ENCODE measurements at places on chromosomes 2 and 18.

DNA sequence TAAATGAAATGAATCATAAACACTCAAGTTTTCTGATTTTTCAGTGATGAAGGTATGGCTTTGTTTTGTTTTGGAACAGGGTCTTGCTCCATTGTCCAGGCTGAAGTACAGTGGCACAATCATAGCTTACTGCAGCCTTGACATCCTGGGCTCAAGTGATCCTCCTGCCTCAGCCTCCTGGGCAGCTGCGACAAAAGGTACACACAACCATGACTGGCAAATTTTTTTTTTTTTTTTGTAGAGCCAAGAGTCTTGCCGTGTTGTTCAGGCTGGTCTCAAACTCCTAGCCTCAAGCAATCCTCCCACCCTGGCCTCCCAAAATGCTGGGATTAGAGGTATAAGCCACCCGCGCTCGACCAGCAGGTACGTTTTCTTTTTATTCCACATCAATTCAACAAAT lies 22.5 kb upstream of the LRP2 start:
- no peak for DNase-seq

DNA sequence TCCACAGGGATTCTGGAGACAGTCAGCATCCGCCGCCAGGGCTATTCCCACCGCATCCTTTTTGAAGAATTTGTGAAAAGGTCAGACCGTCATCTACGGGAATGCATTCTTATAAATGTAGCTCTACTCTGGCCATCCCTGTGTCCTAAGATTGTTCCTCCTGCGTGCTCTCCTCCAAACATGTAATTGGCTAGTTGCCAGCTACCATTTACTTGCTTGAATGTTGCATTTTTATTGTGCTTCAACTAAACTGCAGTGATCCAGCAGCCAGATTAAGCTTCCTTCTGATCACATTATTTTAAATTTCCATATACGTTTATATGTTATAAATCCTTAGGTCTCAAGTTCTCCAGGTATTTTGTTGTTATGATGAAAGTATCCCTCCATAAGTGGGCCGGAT lies 248.5 kb upstream of the SP5 start:
- DNase-seq = no peak

- no peak for DNase-seq
Measured at GRCh38 chr2:84858937-84859336, 21.9 kb downstream of the TRABD2A start.

- DNase-seq = no peak
Measured at GRCh38 chr2:46305187-46305586, 8.0 kb downstream of the EPAS1 start.

DNA sequence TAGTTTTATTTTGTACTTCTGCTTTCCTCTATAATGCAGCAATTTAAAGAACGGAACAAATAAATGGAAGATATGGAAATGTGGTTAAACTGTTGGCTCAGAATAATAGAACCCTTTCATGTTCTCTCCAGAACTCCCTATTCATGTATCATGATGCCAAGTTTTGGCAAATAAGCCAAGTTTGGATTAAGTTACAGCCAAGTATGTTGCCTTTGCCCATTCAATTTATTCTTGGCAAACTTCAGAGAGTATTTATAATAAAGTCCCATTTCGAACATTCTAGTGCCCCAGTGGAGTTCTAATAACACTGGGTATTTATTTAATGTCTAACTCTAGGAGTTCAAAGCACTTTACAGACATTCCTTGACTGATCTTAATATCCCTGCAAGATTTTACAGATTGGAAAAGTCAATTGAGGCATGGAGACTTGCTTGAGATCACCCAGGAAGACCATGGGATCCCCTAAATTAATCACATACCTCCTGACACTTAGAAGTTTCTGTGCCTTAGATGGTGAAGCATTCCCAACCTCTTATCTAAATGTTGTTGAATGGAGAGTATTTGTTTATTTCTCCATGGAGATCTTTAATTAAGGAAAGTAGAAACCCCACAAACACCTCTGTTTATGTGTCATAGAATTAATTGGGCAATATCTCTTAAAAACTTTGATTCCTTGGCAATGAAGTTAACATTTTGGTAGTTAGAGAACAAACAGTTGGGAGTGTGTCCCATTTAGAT lies 106.7 kb downstream of the ACKR3 start:
- DNase-seq = no peak

- DNase-seq = no peak
Measured at GRCh38 chr18:39365836-39366485, 1800.4 kb upstream of the CELF4 start.

DNA sequence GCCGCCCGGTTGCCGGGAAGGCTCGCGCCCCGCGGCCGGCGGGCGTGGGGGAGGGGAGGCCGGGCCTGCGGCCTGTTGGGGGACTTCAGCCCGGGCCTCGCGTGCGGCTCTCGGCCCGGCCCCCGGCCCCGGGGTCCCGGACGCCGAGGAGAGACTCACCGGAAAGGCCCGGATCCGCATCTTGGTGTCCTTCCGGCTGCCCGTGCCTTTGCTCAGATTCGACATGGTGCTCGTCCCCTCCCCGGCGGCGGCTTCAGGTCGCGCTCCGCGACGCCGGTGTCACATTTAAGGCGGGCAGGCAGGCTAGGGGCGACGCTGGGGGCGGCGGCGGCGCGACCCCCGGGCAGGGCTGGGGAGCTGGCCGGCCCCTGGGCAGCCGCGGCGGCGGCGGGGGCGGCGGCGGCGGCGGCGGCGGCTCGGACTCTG lies 365 bp downstream of the CUL3 start:
- DNase-seq = no peak

- no peak for DNase-seq
Measured at GRCh38 chr18:79480171-79481045, 84.7 kb downstream of the NFATC1 start.

DNA sequence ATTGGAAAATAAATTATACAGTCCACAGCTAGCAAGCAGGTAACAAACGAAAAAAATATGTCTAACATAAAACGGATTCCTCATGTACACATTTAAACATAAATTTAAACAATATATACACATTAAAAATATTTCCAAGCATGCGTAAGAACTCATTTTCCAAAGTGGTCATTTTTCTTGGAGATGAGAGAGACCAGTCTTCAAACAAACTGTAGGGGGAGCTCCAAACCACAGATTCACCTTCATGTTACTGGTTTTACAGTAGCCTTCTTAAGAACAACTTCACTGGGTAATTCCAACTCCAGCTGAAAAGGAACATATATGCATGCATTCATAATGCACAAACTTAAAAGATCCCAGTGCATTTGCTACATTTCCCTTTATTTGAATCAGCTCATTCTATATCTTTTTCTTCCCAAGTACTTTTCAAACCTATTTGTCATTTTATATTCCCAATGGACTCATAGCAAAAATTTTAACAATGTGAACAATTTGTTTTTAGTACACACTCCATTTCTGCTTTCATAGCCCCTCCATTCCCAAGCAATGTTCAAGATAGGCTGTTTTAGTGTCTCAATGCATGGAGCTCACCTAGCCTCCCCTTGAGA lies 4.7 kb upstream of the STAMBP start:
- DNase-seq = no peak

DNA sequence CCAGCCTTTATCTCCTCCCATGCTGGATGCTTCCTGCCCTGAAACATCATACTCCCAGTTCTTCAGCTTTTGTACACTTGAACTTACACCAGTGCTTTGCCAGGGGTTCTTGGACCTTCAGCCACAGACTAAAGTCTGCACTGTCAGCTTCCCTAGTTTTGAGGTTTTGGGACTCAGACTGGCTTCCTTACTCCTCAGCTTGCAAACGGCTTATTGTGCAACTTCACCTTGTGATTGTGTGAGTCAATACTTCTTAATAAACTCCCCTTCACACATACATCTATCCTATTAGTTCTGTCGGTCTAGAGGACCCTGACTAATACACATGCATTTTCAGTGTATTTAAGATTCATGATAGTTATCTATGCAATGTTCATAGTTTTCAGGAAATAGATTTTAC lies 35.8 kb upstream of the ZNF804A start:
- DNase-seq = no peak

DNA sequence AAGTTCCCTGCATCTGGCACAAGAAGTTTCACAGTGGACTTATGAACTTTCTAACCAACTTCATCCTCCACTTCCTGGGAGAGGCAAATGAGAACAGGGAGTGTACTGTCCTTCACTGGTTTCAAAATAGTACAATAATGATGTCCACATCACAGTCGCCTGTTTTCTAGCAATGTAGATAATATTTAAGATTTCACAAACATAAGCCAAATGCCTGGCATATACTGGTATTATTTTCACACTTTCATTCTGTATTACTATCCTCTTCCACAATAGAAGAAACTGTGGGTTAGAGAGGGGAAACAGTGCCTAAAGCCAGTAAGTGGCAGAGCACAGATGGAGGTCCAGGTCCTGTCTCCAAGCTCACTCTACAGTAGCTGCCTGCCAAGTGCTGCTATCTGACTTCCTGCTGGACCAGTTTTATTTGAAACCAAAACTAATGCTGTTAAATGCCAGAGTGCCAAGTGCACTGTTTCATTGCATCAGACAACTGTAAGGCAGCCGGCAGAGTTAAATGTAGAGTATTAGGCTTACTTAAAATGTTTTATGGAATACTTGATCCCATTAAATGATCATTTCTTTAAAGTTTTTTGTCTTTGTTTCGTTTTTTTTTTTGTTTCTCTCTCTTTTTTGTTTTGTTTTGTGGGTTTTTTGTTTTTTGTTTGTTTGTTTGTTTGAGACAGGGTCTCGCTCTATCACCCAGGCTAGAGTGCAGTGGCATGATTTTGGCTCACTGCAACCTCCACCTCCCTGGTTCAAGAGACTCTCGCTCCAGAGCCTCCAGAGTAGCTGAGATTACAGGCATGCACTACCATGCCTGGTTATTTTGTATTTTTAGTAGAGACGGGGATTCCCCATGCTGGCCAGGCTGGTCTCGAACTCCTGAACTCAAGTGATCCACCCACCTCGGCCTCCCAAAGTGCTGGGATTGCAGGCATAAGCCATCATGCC lies 15.1 kb downstream of the COBLL1 start:
- no peak for DNase-seq

- DNase-seq = no peak
Measured at GRCh38 chr18:11883153-11883552, 25.0 kb downstream of the MPPE1 start.

DNA sequence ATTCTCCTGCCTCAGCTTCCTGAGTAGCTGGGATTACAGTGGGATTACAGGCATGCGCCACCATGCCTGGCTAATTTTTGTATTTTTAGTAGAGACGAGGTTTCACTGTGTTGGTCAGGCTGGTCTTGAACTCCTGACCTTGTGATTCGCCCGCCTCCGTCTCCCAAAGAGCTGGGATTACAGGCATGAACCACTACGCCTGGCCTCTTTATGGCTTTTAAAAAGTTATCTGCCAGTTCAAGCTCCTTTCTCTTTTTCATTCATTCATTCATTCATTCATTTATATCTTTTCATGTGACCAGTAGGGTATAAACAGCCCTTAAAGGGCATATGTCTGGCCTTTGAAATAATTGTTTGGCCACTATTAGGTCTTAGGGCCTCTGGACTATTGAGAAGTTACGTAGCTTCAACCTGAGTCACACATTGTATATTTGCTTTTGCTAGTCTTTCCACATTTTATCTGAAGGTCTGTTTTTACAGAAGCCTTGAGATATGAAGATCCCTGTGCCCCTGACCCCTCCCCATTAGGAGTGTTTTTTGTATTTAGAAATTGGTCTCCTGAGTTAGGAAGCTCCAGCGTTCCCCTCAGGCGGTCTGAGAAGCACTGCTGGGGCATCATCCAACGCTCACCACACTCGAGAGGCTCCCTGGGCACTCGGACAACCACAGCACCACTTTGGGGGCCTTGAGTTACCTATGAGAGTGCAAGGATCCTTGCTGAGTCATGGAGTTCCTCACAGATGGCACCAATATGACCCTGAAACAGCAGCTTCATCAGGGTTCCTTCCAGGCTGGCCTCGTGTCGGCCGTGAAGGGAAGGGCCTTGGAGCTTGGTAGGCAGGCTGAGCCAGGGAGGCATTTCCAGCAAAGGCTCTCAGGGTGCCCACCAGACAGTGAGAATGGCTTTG lies 21.8 kb downstream of the FZD5 start:
- no peak for DNase-seq

DNA sequence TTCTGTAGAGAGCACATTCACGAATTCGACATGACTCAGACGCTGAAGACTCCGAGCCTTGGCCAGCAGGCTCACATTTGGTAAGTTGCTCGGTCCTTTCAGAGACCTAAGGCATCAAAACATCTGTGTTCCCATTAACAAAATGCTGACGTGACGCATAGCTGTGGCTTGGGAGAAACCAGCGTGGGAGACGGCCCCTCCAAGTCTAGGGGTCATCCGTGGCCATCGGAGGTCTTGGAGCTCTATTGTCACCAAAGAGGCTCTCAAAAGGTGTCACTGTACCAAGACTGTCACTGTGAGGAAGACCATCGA lies 14.9 kb downstream of the FBLN7 start:
- no peak for DNase-seq

GRCh38 chr2:43332653-43333052 lies 106.2 kb upstream of the ZFP36L2 start:
- DNase-seq = no peak

GRCh38 chr2:183224948-183225347 lies 100.7 kb downstream of the NUP35 start:
- no peak for DNase-seq

Measured in activated naive CD4-positive, alpha-beta T cell treated with anti-CD3 and anti-CD28 coated beads, Interleukin-2, amount 50 U/mL, for 72 hours (primary cell).